Ammon's horn (tissue), 1 donor: ENCODE measurements at places on chromosomes 2 and 18.

GRCh38 chr2:165627470-165627869 is 158.0 kb downstream of the CSRNP3 start:
- DNase-seq = no peak

- DNase-seq = no peak
Measured at GRCh38 chr18:23669804-23670405, 7.2 kb upstream of the ANKRD29 start.

GRCh38 chr2:147500819-147501395 is 343.9 kb upstream of the ACVR2A start:
- DNase-seq = no peak

DNA sequence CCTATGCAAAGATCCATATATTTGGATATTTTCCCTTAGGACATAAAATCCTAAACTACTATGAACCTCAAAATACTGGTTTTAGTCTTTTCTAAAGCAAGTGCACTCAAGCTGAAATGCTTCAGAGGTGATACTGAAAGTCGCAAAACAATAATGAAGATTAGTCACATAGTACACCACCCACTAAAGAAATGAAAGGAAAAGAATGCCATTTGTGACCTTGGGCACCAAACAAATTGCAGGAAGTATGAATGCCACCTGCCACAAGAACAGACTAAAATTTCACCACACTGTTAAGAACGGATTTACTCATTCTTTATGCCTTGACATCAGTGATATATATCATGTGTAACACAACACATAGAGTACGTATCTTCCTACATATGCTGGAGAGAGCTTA is 161.5 kb downstream of the ZNF521 start:
- DNase-seq = no peak

- no peak for DNase-seq
Measured at GRCh38 chr18:29154196-29154757, 977.3 kb upstream of the CDH2 start.

DNA sequence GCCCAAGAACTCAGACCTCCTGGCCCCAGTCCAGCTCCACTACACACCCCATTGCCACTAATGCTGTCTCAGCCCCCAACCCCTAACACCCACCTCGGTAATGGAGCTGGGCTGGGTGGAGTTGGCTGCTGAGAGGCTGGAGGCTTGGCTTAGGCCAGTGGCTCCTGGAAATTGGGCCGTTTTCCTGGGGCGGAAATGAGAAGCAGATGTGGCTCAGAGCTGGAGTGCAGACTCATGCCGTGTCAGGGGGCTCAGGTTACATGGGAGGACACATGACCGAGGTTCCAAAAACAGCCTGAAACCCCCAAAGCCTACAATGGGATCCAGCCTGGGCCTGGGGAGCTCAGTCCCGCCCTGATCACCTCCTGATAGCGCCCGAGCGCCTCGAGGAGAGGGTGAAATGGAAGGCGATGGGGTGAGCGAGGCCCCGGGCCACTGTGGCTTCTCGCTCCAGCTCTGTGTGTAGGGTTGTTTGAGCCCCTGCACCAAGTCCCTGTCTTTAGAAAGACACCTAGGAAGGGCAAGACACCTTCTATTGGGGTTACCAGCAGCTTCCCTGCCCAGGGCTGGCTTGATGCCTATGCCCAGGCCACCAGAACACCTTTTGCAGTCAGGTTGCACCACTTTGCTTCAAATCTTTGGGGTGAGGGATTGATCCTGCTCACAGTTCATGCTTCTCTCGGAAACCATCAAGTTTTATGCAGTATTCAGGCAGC is 175.7 kb upstream of the HAAO start:
- no peak for DNase-seq

- peak; percentile 47 for DNase-seq
Measured at GRCh38 chr2:209584915-209585314, 161.1 kb downstream of the MAP2 start.

GRCh38 chr2:241935774-241936173 is 66.2 kb downstream of the RTP5 start:
- no peak for DNase-seq

DNA sequence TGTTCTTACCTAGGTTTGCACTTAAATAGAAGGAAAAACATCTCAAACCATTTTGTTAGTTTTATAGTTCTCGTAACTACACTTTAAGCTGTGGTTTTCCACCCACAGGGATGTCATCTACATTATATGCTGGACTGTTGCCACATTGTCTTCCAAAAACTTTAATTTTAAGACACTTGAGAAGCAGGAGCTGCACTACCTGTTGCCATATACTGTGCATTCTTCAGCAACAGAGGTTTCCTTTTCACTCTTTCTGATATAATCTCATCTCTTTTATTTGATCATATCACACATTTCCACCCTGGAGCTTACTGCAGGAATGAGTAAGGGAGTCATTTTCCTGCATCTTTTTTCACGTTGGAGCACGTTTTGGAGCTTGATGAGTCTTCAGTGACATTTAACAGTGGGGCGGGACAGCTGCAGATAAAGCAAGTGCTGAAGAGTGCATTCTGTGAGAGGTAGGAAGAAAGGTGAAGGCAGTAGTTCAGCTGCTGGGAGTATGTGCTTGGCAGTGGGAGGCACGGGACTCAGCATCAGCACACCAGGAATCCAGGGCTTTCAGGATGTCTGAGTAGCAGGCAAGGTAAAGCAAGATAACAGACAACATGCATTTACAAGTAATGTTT is 3.8 kb downstream of the LIMS1 start:
- DNase-seq = no peak

- no peak for DNase-seq
Measured at GRCh38 chr2:23592061-23592685, 207.2 kb downstream of the KLHL29 start.

- DNase-seq = no peak
Measured at GRCh38 chr18:23270986-23271680, 135.8 kb downstream of the CABLES1 start.

GRCh38 chr2:173400760-173401159 is 46.1 kb downstream of the CDCA7 start:
- no peak for DNase-seq

- DNase-seq = peak; percentile 81
Measured at GRCh38 chr2:218733171-218734021, 22.8 kb downstream of the TTLL4 start.

DNA sequence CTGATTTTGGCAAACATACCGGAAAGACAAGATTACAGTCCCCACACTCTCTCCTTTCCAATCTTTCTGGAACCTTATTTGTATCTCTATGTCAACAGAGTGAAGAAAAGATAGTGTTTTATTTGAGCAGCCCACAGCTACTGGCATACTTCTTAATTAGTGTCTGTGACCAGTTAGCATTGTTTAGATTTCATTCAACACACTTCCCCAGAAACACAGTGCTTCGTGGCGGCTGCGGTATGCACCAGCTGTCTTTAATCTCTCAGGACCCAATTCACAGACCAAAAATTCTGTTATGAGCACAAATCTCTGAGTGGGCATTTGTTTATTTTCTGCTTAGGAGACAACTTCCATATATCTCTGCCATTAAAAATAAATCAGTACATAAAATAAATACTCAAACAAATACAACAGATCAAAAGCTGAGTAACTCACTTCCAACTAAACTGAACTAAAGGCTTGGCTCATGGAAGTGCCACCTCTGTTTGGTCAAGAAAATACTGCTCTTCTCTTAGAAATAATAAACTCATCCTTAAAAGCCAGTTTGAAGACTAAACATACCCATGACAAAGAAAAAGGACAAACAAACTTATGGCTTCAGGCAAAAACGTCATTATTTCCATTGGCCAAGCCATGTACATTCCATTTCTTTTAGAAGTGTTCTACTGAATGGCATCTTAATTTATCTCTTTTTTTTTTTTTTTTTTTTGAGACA is 392.4 kb downstream of the TXNL1 start:
- no peak for DNase-seq

GRCh38 chr2:219633276-219634065 is 6.0 kb downstream of the SLC4A3 start:
- no peak for DNase-seq

DNA sequence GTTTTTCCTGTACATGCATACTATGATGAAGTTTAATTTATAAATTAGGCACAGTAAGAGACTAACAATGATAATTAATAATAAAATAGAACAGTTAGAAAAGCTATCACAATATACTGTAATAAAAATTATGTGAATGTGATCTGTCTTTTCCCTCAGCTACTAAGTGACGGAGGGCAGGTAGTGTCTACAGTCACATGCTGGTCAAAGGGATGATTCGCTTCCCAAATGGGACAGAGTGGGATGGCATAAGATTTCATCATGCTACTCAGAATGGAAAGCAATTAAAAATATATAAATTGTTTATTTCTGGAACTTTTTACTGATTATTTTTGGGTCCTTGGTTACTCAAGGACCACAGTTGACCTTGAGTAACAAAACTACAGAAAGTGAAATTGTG is 71.5 kb downstream of the DAW1 start:
- DNase-seq = no peak

GRCh38 chr18:38940475-38940862 is 1374.9 kb upstream of the CELF4 start:
- no peak for DNase-seq

DNA sequence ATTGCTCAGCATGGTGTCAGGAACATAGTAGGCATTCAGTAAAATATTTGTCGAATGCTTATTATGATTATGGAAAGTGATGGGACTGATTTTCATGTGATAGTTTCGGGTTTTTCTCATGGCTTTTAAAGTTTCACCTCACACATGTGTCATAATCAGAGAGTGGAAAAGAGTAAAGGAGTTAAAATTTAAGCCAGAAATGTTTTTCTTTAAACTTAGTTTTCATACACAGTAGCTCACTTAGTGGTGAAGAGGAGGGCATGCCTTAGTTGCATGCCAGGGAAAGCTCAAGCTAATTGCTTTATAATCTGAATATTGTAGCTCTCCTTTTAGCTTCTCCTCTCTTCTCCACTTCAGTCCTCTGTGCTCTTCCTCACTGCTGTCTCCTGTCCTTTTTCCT is 38.0 kb downstream of the EHBP1 start:
- DNase-seq = no peak

DNA sequence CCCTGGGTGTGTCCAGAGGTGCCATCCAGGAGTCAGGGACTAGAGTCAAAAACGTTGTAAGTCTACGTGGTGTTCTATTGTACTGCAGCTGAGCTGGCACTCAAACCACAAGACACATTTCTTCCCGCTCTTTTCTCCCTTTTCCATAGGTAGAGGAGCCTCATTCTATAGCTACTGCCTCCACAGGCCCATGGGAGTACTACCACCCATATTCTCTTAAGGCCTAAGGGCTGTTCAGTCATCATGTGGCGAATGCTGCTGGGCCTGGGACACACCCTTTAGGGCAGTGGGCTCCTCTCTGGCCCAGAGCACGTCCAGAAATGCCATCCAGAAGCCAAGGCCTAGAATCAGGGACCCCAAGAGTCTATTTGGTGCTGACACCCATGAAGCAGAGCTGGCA is 1271.7 kb downstream of the CNTNAP5 start:
- DNase-seq = no peak

- no peak for DNase-seq
Measured at GRCh38 chr2:222362336-222362735, 62.0 kb upstream of the SGPP2 start.

- no peak for DNase-seq
Measured at GRCh38 chr2:164984428-164984827, 29.1 kb upstream of the SLC38A11 start.

DNA sequence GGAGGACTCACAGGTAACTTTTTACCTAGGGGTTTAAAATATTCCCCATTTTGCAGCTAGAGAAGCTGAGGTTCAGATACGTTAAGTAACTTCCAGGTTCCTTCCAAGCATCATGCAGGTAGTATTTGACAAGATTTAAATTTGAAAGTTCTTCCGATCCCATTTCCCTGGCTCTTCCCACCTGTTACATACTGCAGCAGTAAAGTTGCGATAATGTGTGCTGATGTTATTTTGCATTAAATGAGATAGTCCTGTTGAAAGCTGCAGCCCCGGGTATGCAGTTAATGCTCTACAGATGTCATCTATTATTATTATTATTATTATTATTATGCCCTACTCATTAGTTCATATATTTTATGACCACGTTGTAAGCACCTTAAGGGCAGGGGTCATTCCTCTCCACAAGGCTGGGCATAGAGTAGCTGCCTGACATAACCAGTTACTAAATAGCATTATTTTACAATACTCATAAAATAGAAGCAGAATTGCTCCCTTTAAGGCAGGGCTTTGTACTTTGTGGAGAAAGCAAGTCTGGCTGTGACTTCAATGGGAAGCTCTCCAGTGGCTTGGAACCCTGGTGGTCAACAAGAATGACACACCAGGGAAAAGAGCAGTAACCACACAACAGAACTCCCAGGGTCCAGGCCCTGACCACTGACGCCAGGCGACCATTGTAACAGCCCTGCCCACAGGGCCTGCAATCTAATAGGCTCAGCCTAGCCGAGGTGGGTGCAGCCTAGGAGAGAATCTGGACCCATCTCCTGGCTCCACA is 112.0 kb upstream of the STPG4 start:
- DNase-seq = no peak

DNA sequence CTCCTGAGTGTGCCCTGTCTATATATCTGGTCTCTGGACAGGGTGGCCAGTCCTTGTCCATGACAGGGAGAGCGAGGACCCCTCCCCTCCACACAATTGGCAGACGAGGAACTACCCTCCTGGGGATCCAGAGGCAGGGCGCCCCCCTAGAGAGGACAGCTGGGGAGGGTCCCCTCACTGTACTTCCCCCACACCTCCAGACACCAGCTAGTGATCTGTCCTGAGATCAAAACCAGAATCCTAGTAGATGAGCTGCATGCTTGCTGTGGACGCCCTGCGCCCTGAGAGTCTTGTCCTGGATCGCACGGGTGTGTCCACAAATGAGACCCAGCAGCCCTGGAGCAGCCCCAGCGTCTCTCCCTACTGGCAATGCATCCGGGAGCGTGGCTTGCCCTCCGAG is 83.4 kb upstream of the PXDN start:
- DNase-seq = no peak

- DNase-seq = no peak
Measured at GRCh38 chr2:66478731-66479316, 43.9 kb downstream of the MEIS1 start.

- DNase-seq = no peak
Measured at GRCh38 chr18:8333961-8334360, 275.3 kb upstream of the RAB12 start.

GRCh38 chr2:144596073-144596871 is 76.4 kb upstream of the ZEB2 start:
- no peak for DNase-seq

DNA sequence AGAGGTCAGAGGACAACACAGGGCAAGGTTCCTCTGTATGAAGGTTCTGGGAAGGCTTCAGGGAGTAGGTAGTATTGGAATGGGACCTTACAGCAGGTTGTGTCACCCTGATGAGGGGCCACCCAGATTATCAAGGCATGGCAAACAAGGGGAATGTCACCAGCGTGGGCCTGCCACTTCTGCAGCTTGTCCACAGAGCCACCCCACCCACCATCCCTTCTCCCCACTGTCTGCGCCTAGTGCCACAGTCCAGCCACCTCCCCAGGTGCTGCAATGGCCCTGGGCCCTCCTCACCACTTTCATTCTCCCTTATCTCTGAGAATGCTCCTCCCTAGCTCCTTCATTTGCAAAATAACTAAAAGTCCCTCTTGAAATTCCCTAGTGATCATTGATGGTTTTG is 170.3 kb downstream of the TTC32 start:
- DNase-seq = no peak

GRCh38 chr2:205769495-205769850 is 87.2 kb downstream of the NRP2 start:
- DNase-seq = no peak

- DNase-seq = no peak
Measured at GRCh38 chr2:73172963-73173362, 29.4 kb upstream of the NOTO start.
